ENCODE measurements at places on chromosomes 11 and 22.

GRCh38 chr22:35039625-35040024, 26.3 kb upstream of the ISX start:
- no peak for DNase-seq

DNA sequence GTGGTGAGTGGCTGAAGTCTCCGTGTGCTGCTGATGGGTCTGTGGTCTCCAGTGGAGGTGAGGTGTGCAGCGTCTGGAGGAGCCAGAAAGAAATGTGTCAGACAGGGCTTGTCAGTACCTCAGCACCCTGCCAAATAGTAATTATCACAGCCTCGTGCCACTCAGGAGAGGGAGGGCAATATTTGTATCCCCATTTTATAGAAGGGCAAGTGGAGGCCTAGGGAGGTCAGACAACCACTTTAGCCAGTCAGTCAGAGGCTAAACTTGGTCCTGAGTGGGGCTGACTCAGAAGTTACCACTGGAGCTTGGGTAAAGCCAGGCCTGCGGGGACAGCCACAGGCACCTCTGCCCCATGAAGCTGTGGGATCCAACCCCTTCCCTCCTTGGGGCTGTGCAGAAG, 11.5 kb upstream of the ELF5 start:
- no peak for DNase-seq

- no peak for DNase-seq
Observed at GRCh38 chr11:116511684-116512083, 261.1 kb downstream of the BUD13 start.

GRCh38 chr22:45572444-45572843, 69.8 kb downstream of the FBLN1 start:
- no peak for DNase-seq

DNA sequence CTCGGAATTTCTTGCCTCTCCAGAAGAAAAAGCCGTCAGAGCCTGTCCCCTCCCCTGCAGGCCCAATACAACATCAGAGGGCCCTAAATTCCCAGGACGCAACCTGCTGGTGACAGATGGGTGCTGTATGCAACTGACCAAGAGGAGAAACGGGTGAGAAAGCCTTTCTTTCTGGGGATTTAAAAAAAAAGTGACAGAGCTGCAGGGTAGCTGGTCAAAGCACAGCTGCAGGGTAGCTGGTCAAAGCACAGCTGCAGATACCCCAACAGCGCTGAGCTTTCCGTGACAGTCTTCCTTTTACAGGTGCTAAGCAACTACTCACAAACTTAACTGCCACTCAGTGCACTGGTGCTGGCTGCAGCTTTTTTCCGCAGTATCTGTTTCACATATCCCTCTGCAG, 17.8 kb downstream of the AP1B1 start:
- no peak for DNase-seq

DNA sequence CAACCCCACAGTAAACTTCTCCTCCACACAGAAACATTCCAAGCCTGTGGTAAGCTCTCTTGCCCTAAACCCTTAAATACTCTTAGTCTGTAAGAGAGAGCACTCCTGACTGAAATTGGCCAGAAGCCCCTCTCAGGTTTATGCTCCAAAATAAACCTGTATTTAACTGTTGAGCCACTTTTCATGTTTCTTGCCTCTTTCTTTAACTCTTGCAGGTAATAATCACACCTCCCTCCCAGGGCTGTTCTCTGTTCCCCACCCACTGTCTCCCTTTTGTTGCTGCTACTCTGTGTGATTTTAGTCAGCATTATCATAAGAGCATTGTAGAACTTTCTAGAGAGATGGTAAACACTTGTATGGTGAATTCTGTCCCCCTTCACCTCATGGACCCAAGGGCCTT, 2.1 kb upstream of the IFT27 start:
- no peak for DNase-seq

DNA sequence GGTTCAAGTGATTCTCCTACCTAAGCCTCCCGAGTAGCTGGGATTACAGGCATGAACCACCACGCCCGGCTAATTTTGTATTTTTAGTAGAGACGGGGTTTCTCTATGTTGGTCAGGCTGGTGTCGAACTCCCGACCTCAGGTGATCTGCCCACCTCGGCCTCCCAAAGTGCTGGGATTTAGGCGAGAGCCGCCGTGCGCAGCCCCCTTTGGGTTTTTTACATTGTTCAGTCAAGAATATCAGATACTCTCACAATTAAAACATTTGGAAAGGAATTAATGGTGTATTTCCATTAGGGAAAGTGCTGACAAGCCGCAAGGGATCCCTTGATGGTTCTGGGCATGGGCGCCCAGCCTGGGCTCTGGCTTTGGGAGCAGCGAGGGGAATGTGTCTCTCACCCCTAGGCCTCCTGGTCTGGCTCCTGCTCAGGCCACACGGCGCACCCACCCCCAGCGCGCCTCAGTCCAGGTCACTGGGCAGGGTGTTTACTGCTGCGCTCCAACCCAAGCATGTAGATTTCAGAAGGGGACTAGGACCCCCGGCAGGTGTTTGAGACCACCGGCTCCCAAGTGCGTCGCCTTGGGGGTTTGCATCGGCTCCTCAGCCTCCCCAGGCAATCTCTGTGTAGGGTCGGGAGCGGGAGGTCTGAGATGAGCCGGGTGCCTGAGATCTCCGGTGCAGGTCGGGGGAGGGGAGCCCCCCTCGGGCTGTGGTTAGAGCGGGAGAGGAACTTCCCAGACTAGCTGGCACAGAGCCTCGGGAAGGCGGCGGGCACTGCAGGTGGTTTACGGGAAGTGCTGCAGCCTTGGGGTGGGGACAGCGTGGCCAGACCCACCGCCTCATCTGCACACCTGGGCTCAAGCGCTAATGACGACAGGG, 809 bp upstream of the IRF7 start:
- DNase-seq = no peak

DNA sequence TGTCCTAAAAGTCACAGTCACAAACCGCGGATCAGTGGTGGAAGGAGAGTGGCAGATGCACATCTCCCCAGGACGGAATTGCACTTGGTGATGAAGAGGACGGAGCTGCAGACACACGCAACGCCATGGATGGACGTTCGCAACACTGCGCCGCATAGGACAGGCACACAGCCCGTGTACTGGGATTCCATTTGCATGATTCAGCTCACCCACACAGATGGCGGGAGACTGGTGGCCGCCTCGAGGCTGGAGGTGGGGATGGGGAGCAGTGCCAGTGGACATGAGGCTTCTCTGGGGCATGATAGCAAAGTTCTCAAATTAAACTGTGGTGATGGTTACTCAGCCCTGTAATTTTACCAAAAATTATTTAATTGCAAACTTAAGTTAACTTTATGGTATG, 37.4 kb downstream of the DUSP8 start:
- DNase-seq = no peak

GRCh38 chr11:15911377-15912044, 444.8 kb downstream of the SOX6 start:
- DNase-seq = no peak

- DNase-seq = no peak
Observed at GRCh38 chr11:28621753-28622152, 513.6 kb downstream of the METTL15 start.

DNA sequence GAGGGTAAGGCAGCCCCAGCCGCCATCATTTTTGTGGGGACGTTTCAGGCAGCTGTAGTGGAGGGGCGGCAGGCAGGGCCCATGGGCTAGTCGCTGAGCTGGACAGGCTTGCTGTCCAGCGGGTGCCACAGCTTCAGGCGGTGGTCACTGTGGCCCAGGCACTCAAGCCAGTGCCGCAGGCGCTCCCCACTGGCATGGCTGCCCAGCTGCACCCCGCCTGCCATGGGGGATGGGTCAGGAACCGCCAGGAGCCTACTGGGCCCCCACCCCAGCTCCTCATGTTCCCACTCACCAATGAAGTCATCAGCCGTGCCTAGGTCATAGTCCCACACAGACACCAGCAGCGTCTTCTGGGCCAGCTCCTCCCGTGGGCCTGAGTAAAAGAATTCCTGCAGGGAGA, 6.0 kb downstream of the NDUFV1 start:
- no peak for DNase-seq

GRCh38 chr11:3627291-3627690, 14.5 kb downstream of the ART5 start:
- no peak for DNase-seq

DNA sequence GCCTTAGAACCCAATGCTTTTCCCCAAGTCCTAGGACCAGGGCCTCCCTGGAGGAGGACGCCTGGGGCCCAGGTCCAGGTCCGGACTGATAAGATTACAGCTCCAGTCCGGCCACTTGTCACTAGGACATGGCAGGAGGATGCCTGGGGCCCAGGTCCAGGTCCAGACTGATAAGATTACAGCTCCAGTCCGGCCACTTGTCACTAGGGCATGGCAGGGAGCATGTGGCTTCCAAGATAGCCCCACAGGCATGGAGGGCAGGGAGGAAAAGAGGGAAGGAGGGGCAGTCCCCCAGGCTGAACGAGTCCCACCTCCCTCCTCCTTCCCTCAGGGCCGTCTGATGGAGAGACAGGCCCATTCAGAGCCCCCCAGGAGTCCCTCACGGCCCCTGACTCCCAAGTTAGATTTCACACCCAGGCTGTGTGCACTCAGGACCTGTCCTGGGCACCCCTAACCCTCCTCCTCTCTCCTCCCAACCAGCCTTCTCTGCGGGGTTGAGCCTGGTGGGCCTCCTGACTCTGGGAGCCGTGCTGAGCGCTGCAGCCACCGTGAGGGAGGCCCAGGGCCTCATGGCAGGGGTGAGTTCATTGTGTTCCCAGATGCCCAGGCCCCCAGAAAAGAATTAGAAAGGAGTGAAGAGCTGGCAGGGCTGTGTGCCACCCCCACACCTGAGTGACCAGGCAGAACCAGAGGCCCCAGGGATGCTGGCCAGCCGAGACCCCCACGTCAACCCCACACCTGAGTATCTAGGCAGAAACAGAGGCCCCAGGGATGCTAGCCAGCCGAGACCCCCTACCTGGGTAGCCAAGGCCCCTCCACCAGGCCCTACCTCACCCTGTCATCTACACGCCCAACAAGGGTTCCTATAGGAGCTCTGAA, 2.1 kb downstream of the TSPAN32 start:
- no peak for DNase-seq

DNA sequence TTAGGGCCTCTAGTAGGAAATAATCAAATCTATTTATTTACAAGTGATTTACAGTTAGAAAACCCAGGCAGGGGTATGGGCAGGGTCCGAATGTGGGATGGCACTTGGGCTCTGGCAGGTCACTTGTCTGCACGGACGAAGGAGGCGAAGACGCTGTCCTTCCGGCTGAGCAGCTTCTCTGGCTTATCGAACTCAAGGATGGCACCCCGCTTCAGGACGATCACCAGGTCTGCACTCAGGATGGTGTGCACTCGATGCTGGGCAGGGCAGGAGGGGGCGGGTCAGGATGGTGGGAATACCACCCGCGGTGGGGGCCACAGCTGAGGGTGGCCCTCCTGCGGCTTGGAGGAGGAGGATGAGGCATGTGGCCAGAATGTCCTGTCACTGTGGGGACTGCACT, 4.4 kb upstream of the KCNJ11 start:
- no peak for DNase-seq

DNA sequence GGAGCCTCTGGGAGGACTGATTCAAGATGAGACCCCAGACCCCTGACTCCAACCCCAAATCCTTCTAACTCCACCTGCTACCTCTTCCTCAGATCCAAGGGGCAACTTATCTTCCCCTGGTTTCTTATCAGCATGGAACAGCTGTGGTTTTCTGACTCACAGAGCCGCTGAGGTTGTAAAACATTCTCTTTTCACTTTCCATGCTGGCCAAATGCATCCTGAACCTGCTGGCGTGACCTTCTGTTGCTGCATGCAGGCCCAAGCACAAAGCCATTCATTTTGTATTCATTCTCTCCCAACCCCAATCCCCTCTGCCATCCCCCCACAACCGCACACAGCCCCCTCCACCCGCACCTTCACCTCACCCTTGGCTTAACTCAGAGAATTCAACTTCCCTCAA, 70.3 kb downstream of the SEZ6L start:
- no peak for DNase-seq

DNA sequence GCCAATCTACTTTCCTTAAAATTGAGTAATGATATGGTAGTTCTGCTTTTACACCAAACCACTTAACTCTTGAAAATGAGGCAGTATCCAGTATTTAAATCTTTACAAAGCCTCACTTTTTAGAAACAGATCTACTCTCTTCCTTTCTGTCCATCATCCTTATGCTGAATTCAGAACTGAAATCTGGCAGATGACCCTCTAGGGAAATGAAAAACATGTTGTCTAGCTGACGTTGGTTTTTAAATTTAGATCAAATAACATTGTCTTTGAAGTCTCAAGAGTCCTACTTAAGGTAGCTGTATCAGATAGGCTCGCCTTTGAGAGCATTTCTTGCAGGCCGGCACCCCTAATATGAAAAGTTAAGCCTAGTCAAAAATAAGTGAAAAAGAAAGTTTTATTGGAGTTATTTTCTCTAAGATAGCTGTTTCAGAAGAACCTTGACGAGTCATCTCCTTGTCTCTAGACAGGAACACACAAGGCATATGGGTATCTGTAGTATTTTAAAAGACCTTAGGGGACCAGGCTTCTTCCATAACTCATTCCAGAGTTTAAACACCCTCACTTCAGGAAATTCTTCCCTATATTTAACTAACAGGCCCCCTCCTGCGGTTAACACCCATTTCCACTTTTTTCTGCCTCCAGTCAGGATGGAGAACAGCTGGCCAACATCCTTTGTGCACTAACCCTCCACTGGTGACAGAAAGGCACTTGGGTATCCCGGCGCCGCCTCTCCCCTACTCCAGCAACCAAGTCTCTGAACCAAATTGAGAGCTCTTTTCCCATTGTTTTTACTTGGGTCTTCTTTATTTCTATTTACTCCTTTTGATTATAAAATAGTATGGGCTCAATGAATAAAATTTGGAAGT, 81.2 kb downstream of the WNT11 start:
- DNase-seq = no peak

- DNase-seq = no peak
Observed at GRCh38 chr11:86156397-86156955, 87.6 kb upstream of the PICALM start.

DNA sequence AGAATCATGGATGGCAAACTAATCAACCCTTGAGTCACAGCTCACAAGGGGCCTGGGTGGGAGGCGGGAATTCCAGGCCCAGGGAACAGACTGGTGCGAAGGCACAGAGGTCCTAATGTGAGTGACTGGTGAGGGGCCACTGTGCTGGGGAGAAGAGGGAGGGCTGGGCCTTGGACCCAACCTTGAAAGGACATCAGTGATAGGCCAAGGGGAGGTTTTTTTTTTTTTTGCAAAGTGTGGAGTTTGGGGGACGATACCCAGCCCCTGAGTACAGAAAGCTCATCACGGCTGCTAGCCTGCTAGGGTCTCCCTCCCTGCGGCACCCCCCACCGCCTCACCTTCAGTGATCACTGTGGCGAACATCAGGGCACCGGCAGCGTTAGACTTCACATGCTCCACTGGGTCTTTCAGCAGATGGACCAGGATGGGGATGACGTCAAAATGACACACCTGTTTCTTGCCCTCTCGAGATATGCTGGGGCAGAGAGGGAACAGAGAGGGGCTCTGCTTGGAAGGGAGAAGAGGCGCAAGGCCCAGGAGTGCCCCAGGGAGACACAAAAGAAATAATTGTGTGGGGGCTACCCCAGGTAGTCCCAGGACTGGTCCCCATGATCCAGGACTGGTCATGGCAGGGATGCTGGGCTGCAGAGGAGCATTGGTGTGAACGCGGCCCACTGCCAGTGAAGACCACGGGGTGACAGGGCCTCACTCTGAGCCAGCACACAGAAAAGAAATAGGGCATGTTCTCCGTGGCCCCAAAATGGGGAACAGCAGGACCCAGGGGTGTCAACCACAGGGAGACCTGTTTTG, 8.6 kb upstream of the GNAZ start:
- DNase-seq = no peak

Data from HFF-Myc (cell line).